ENCODE measurements at places on chromosomes 6 and 20.
A peak's percentile ranks its signal among the peaks of the same experiment; 100 is the strongest.

GRCh38 chr6:135600931-135601330 lies 103.4 kb upstream of the AHI1 start:
- DNase-seq = no peak

DNA sequence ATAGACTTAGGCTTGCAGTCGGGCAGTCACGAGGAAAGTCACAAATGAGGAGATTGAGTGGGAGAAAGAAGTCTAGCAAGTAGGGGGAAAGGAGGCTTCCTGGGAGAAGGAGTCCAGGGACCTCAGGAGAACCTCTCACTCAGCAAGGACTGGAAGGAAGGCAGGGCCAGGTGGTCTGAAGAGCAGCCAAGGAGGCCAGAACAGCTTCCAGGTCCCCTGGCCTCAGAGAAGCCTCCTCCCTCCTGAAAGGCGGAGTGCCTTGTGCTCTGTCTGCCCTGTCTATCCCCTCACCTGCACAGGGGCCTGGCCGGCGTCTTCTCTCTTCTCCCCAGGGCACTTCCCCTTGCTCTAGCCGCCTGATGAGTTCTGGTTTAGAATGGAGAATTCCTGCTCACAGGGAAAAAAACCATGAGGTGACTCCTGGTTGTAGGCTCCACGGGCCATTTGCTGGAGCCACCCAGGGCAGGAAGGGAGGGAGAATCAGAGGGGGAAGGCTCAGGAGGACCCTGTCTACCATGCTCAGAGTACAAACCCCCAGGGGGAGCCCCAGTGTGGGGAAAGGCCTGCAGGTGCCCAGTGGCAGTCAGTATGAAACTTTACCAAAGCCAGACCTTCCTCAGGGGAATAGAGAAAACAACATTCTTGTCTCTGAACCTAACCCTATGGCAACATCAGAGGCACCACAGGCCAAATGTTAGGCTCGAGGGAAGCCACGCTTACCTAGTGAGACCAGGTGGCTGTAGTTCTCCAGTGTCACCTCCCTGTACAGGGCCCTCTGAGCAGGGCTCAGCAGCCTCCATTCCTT lies 11.2 kb downstream of the ZNF337 start:
- DNase-seq = no peak

DNA sequence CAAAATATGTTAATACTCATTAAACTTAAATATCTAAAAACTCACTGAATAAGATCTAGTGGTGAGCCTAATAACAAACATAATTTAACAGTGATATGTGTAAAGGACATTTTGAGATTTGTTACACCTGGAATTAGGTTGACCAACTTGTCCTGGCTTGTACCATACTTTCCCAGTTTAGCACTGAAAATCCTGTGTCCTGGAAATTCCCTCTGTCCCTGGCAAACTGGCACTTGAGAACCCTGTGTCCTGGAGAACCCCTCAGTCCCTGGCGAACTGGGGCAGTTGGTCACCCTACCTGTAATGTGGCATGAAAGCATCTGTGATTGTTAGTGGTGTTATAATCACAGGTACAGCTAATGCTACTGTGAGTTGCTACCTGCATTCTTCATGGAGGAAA lies 6.9 kb upstream of the PRND start:
- DNase-seq = no peak

GRCh38 chr6:40947876-40948526 lies 91.0 kb downstream of the UNC5CL start:
- DNase-seq = no peak

- no peak for DNase-seq
Measured at GRCh38 chr6:54802775-54803634, 43.6 kb upstream of the FAM83B start.

DNA sequence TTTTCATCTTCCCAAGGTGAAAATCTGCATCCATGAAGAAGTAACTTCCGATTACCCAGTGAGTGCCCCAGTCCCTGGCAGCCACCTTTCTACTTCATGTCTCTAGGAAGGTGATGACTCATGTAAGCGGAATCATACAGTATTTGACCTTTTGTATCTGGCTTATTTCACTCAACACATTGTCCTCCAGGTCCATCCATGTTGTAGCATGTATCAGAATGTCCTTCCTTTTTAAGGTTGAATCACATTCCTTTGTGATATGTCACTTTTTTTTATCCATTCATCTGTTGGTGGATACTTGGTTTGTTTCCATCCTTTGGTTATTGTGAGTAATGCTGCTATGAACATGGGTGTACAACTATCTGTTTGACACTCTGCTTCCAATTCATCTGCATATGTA lies 176.3 kb upstream of the CDYL start:
- DNase-seq = no peak

GRCh38 chr6:144585217-144585814 lies 300.2 kb downstream of the UTRN start:
- peak; percentile 35 for DNase-seq

DNA sequence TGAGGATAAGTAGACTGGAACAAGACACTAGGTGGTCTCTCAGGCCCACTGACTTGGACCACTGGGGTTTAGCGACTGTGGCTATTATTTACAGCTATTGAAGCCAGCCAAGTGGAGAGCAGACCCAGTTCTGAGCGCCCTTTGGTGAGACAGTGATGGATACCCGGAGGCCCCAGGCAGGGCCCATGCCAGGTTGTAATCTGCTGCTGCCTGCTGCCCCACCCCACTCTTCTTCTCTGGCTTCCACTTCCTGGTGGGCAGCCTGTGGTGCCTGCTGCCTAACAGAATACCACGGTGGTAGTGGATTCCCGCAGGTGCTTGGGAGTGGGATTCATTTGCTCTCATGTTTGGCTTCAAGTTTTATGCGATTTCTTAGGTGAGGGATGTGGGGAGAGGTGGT lies 570 bp downstream of the RAB44 start:
- no peak for DNase-seq

- no peak for DNase-seq
Measured at GRCh38 chr6:103036846-103037245, 1643.3 kb downstream of the GRIK2 start.

DNA sequence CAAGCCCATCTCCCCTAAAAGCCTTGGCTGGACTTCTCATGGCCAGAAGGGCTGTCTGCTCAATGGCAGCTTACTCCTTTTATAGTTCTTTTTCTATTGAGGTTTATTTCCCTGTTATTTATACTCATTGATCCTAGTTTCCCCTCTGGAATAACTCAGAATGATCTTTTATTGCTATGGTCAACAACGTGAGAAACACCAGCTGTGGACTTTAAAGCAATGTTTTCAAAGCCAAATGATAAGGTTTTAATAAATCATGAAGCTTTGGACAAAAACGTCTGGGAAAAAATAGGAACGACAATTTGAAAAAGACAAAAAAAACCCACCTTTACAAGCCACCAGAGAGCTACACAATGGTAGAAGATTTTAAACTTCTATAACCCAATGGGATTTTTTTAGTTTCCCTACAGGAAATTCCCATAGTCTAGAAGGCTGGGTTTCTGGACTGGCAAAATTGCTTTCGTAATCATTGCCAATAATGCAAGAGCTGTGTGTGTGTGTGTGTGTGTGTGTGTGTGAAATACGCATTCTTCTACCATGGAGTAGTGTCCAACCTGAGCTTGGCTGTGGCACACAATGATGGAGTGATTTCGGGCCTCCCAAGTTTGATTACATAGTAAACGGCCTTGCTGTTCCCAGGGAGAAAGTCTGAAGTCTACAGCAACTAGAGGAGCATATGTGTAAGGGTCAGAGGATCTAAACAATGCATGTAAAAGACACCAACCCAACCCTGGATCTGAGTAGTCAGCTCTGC lies 396.0 kb downstream of the SYNE1 start:
- no peak for DNase-seq

DNA sequence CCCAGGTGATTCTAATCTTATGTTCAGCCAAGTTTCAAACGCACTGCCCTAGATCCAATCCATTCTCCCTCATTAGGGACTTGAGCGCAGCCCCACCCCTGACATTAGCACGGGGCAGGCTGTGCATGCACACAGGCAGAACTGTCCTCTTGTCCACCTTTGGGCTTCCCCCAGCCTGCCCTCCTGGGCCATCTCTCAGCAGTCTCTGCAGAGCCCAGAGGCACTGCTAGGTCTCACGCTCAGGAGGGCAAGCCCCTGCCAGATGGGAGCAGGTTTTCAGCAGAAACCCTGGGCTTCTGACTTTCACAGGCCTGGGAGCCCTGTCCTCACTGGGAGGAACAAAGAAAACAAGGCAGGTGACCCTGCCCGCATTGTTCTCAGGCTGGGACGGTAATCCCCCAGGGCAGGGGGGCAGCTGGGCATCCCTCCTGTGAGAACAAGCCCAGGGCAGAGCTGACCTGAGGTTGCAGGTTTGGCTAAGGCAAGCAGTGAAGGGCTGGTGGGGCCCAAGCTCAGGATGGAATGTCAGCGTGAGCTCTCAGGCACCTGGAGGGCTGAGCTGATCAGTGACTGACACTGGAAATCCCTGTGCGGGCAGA lies 24.5 kb downstream of the KCNK5 start:
- DNase-seq = no peak

DNA sequence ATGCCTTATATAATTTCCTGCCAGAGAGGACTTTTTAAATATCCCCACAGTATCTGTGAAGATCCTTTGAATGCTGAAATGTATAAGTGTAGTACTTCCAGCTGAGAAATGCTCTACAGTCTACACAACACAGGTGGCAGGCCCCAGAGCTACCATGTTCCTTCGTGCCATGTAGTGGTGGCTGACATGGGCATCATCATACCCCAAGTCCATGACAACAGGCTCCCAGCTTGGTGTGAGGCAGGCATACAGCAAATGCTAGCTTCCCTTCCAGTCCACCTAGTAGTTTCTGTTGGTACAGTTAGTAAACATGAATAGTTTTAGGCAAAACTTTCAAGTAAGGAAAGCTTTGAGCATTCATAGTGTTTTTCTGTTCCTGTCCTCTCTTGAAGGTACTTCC lies 61.2 kb upstream of the EMILIN3 start:
- DNase-seq = no peak

- DNase-seq = no peak
Measured at GRCh38 chr20:20359628-20360027, 8.3 kb upstream of the INSM1 start.

GRCh38 chr6:129513471-129513870 lies 196.5 kb downstream of the ARHGAP18 start:
- no peak for DNase-seq

GRCh38 chr6:156316583-156317125 lies 460.5 kb upstream of the ARID1B start:
- no peak for DNase-seq

DNA sequence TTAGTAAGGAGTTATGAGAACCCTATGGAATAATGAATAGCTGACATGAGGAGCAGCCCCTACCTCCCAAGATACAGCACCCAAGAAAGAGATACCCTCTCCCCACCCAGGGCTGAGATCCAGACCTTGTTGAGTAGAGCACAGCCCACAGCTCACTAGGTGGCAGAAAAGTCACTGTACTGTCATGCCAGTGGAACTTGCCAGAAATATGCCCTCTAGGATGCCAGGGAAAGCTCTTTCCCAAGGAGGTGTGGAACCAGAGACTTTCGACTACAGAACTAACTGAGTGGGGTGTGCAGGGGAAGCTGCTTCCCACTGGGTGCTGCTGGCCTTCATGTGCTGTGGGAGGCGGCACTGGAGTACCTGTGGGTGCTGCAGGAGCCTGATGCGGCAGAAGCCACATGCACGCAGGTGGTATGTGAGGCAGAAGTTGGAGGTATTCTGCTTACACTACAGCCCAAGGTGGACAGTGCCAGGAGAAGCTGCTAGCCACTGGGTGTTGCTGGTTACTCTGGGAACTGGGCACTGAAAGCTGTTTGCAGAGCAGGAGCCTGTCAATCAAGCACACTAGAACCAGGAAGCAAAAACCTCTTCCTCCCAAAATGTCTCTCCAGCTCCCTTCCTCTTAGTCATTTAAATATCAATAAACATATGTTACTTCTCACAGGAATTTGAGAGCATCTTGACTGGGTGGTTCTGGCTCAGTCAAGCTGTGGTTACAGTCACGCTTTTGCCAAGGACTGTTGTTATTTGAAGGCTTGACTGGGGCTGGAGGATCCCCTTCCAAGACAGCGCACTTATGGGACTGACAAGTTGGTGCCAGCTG lies 17.8 kb downstream of the ARMC12 start:
- DNase-seq = no peak

- DNase-seq = no peak
Measured at GRCh38 chr6:39388606-39389483, 66.3 kb upstream of the KCNK16 start.

DNA sequence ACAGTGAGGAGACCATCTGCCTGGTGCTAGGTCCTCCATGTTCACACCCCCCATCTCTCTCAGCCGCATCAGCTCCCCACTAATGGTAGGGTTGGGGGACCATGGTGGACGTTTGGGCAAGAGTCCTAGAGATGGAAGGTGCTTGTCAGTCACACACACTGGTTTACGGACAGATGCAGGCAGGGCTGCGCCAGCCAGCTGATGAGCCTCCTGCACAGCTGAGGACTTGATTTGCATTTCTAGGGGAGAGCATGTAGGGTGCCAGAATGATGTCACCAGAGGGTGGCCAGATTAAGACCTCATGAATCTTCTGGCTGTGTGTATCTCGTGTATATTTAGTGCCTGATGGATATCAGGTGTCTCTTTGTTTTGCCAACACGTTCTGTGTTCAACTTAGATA lies 28.6 kb downstream of the CST8 start:
- no peak for DNase-seq

All from CD4-positive, alpha-beta T cell treated with Interleukin-4 for 4 hours (primary cell).